ENCODE measurements at places on chromosomes 4 and X.

DNA sequence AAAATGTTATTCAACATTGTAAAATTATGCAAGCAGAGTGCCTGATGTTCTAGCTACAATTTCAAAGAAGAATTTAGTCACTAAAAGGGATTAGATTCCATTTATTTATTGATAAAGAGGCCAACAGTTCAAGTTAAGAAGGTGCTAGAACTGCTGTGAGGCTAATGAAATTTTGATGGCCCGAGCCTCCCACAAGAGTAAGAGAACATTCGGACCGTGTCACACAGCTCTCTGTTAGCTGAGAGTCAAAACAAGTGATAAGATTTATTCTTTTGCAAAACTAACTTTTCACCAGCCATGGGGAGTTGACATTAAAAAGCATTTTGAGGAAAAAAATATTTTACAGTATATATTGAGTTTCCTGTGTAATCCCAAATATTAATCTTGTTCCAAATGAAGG, 106.8 kb downstream of the TENM3 start:
- DNase-seq = no peak

GRCh38 chr4:115453416-115453815, 340.0 kb upstream of the NDST4 start:
- no peak for DNase-seq

GRCh38 chr4:100960232-100960631, 387.1 kb downstream of the PPP3CA start:
- no peak for DNase-seq

- DNase-seq = no peak
Observed at GRCh38 chr4:130985371-130985770, 1889.4 kb downstream of the C4orf33 start.

DNA sequence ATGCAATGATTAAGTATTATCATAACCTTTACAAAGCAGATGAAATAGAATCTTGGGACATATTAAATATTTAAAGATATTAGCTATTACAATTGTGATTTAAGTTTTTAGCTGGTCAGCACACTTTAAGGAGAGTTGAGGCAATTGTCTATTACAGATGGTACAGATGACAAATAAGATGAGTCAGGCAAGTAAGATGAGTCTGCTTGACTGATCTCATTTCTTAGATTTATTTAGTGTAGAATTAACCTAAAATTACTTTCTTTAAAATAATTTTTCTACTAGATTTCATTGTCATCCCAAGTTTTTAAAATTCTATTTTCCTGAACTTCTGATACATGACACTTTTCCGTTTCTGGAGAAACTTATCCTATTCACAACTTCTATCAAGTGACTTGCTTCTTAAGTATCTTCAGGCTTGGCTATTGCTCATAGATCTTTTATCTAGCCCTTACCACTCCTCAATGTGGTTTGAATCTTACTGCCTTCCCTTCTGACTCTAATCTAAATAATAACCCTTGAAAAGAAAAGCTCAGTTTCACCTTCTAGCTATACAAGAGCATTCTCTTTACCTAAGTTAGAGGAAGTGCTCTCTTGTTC, 32.9 kb downstream of the CXCL1 start:
- DNase-seq = no peak
